ENCODE measurements at places on chromosomes 7 and 10. TPM values are rescaled to one million over a fixed set of nuclear protein-coding genes. Genes with fewer than 3 reads are reported as not detected.

GRCh38 chr7:152702-153391 is 39.5 kb upstream of the FAM20C start:
- DNase-seq: no peak

GRCh38 chr10:22103701-22104470 is 100.4 kb upstream of the DNAJC1 start:
- DNase-seq: peak; percentile 1

DNA sequence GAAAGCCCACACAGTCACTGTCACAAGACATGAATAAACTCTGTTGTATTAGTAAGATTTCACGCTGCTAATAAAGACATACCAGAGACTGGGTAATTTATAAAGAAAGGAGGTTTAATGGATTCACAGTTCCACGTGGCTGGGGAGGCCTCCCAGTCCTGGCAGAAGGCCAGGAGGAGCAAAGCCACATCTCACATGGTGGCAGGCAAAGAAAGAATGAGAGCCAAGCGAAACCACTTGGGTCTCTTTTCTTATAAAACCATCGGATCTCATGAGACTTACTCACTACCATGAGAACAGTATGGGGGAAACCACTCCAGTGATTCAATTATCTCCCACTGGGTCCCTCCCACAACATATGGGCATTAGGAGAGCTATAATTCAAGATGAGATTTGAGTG is 110.2 kb downstream of the ST8SIA6 start:
- DNase-seq: peak; percentile 2

Gene INA
- not detected for total RNA-seq

DNA sequence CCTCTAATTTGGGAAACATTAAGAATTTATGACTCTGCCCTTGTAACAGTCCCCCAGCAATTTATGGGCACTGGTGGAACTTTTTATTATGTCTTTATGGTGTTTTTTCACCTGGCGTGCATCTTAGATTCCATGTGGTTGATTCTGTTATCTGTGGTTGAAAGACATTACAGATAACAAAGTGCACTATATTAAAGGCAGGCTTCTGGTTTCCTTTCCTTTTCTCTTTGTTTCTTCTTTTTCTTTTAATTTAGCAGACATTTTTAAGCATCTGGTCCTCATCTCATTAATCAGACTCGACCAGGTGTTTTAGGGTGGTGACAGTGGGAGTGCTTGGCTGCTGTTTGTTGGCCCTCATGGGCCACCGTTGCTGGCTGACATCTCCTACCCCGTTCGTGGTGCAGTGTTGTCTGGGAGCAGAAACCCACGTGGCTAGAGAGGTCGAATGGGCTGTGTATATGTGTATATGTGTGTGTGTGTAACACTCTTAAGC is 77.4 kb downstream of the LRMDA start:
- DNase-seq: peak; percentile 46

Gene AOAH
- 2.6 TPM for total RNA-seq

- no peak for DNase-seq
Observed at GRCh38 chr7:126119981-126120380, 1132.8 kb downstream of the GRM8 start.

- DNase-seq: peak; percentile 79
Observed at GRCh38 chr7:92735707-92736106, 100.7 kb downstream of the CDK6 start.

GRCh38 chr10:86255405-86256251 is 111.0 kb downstream of the GRID1 start:
- no peak for DNase-seq

GRCh38 chr7:16504019-16504418 is 22.6 kb upstream of the LRRC72 start:
- peak; percentile 62 for DNase-seq

DNA sequence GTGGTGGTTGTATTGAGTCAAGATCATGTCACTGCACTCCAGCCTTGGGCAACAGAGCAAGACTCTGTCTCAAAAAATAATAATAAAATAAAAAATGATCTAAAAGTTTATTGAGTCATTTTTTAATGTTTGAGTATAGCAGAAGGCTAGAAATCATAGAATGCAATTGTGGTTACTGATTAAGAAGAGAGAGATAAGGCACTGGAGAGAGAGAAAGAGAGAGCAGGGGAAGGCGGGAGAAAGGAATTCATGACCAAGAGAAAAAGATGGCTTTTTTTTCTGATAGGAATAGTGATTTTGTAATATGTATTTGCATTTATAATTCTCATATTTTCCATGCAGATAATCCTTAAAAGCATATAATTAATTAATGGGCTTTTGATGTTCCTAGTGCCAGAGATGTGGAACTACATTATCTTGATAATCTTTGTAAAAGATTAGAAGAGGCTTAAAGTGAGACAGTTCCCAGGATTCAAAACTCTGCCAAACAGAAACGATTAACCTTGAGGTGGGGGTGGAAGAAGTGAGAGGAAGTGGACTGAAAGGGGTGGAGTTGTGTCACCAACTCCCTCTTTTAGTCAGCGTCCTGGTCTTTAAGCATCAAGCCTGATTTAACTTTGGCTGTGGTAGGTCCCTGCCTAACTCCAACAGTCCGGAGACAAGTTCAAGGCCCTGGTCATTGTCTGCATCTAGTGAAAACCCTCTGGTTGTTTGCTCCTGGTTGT is 76.2 kb downstream of the CHN2 start:
- DNase-seq: no peak

GRCh38 chr10:132847416-132847777 is 61.5 kb upstream of the NKX6-2 start:
- no peak for DNase-seq

DNA sequence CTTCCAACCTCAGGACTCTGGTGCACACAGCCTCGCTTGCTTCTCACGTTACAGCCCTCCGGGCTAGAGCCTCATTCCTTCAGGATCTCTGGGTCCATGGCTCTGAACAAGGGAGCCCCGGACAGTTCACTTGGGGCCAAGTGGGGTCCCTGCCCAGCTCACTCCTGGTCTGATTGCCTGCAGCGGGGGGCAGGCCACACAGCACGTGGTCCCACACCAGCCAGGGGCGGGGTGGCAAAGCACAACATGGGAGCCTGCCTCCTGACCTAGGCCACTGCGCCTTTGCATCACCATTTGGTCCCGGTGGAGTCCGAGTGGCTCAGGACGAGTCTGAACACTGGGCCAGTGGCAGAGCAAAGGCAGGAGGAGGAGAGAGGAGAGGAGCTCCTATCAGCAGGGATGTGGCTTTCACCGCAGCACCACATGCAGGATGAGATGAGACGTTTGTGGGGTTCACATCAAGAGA is 13.4 kb upstream of the CRYGN start:
- DNase-seq: no peak

- no peak for DNase-seq
Observed at GRCh38 chr7:138214926-138215325, 138.7 kb downstream of the AKR1D1 start.

Gene USP6NL
- 4.2 TPM for total RNA-seq

DNA sequence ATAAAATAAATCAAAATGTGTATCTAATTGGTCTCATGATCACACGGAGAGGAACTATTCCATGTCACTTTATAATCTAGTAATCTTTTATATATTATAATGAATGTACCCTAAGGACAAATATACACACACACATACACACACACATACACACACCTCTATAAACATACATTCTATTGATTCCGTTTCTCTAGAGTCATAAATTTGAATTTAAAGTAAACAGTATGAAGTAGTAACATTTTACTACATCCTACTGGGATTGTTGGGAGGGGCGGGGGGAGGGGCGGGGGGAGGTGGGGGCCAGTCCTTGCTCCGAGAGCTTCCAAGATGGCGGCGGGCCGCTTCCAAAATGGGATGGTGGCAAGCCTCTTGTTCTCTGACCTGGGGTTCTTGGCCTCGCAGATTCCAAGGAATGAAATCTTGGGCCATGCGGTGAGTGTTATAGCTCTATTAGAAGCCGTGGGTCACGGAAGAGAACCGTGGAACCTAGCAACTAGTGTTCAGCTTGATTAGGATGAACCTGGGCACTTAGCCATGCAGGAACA is 143.2 kb downstream of the REEP3 start:
- DNase-seq: no peak

DNA sequence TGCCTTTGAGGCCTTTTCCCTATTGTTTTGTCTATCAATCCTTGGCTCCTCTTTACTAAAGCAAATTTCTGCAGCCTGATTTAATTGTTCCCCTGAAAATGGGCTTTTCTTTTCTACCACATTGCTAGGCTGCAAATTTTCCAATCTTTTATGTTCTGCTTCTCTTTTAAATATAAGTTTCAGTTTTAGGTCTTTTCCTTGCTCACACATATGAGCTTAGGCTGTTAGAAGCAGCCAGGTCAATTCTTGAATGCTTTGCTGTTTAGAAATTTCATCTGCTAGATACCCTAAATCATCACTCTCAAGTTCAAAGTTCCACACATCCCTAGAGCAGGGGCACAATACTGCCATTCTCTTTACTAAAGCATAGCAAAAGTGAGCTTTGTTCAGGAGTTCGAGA is 159.6 kb downstream of the ARL4A start:
- DNase-seq: no peak

- DNase-seq: no peak
Observed at GRCh38 chr7:713488-714230, 12.8 kb upstream of the DNAAF5 start.

Gene MAGI2
- 1.2 TPM for total RNA-seq

DNA sequence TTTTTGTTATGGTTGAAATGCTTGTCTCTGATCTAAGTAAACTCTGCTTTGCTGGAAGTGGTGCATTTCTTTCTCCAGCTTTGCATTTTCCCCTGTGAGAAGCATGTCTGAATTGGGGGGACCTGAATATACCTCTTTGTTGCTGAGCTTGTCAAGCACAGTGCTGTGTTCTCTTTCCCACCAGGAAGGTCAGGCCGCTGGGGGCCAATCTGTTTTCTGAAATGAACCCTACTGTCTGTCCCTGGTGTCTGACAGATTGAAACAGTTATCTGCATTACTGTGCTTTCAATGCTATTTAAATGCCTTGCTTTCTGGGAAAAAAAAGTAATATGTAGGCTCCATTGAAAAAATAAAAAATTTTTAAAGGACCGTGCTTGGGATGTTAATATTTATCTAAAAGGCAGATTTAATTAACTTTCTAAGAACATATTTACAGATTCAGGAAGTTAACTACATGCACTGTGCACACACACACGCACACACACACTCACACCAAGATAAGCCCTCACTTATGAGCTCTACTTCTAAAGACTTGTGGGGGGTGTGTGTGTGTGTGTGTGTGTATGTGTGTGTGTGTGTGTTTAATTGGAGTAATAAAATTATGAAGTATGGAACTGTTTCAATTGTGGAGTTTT is 127.0 kb upstream of the FZD1 start:
- DNase-seq: no peak
